ENCODE measurements at places on chromosomes 3 and 15.

DNA sequence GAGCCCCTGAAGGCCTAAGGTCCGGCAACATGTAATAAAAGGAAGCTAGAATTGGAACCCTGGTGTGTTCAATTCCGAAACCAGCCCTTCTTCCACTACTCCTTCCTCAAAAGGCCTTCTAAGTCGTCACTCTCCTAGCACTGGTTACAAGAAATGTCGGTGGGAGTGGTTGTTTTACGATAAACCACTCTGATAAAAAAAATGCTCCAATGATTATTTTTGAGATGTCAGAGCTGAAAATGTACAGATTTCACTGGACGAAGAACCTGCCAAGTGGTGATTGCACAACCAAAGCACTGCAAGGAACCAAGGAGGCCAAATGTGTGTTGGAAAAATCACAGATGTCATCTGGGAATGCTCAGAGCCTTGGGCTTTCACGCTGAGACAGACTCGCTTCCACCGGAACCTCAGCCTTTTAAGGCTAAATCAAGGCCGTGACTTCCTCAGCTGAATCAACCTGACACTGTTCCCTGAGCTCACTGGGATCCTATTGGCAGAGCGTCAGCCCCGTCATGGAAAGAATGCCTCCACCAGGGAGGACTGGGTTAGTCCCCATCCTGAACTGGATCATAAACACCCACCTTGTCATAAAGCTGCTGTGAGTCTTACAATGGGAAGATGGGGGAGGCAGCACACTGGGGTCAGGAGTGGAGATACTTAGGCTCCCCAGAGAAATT is 108.1 kb upstream of the THBS1 start:
- DNase-seq: peak; percentile 89

DNA sequence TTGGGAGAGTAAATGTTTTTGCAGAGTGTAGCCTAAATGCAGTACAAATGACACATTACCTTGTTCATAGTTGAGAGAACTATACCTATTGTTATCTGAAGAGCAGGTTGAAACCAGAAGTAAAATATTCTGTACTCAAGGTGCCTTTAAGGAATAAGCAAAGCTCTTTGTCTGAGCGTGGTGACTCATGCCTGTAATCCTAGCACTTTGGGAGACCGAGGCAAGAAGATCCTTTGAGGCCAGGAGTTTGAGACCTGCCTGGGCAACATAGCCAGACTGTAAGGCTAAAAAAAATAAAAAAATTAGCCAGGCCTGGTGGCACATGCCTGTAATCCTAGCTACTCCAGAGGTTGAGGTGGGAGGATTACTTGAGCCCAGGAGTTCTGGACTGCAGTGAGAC is 2.2 kb upstream of the RNF13 start:
- no peak for DNase-seq

GRCh38 chr3:98540346-98540745 is 8.6 kb downstream of the GPR15 start:
- no peak for DNase-seq

GRCh38 chr3:126480861-126481260 is 5.2 kb upstream of the ZXDC start:
- DNase-seq: no peak

- DNase-seq: peak; percentile 52
These were observed 124.4 kb upstream of the FOXB1 start for GRCh38 chr15:59879506-59880265.

- no peak for DNase-seq
These were observed 98.4 kb downstream of the IGF2BP2 start for GRCh38 chr3:185726254-185726967.

- no peak for DNase-seq
These were observed 33.0 kb downstream of the DENND6A start for GRCh38 chr3:57659806-57660439.

GRCh38 chr3:170734735-170735065 is 135.3 kb downstream of the RPL22L1 start:
- peak; percentile 43 for DNase-seq

DNA sequence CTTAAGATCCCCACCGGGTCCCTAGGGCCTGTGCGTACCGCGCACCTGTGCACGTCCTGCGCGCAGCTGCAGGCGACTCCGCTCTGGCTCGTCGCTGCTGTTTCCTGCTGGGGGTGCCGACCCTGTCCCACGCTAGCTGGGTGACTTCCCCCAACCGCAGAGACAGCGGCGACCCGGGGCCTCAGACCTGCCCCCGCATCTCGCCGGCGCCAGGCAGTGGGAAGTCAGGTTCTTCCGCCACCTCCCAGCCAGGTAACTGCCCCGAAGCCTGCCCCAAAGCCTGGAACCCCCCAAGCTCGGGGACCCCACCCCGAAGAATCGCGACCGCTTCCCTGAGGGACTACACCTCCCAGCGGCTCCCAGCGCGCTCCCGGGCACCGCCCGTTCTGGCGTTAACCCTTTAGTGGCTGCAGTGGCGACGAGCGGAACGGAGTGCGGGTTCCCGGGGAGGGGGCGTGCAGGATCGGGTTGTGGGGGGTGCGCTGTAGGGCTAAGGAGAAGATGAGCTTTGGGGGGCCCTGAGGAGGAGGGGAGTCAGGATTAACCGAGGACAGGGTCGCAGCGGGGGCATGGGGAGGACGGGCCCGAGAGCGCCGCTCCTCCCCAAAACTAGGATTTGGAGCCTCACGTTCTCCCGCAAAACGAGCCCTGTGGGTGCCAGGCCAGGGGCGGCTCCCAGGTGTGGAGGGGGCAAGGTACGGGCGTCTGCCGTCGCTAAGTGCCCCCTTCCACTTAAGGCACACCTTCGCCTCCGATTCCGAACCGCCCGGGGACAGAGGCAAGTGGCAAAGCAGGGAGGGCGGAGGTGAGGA is 589 bp downstream of the NEIL1 start:
- DNase-seq: no peak

- DNase-seq: no peak
These were observed 60.3 kb downstream of the DIPK2A start for GRCh38 chr3:144031938-144032337.

- no peak for DNase-seq
These were observed 47.8 kb upstream of the TMEM158 start for GRCh38 chr3:45273681-45274515.

GRCh38 chr3:42655980-42656679 is 2.6 kb downstream of the ZBTB47 start:
- DNase-seq: no peak

GRCh38 chr15:34665498-34666116 is 82.2 kb upstream of the GOLGA8B start:
- no peak for DNase-seq

GRCh38 chr15:40914486-40914885 is 14.7 kb upstream of the DLL4 start:
- DNase-seq: no peak

GRCh38 chr3:169939320-169939719 is 27.3 kb upstream of the SEC62 start:
- no peak for DNase-seq

- DNase-seq: no peak
These were observed 30.8 kb downstream of the HHLA2 start for GRCh38 chr3:108327168-108327567.

DNA sequence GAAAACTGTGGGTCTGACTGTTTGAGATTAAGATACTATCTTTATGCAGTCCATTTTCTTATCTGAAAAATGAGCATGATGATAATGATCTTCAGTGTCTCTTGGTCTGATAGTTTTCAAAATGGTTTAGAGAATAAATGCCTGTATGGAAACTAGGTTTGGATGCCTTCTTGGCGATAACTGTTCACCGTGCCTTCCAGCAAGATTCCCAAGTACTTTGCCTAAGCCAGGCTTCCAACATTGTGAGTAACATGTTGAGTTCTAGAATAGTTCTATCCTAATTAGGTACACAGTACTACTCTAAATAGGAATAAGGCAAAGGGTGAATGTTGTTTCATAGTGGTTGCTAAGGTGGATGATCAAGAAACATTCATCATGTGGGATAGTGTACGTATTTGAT is 940.2 kb downstream of the MCTP2 start:
- DNase-seq: no peak

GRCh38 chr3:82085851-82086475 is 324.5 kb upstream of the GBE1 start:
- no peak for DNase-seq

- no peak for DNase-seq
These were observed 109.3 kb downstream of the SHQ1 start for GRCh38 chr3:72738752-72739530.

DNA sequence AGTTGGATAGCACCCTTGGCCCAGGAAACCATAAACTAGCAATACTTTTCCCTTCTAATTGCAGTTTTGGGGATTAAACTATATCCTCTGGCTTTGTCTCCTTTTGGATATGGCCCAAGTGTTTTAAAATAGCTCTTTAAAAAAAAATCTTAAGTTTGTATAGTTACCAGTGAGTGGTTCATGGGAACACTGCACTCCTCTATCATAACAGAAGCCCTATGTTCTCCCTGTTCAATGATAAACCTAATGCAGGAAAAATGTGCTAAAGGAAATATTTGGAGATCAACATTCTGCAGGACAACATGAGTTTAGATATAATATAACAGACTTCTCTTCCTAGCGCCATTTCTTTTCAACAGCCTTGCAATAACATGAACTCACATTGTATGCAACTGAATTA is 13.1 kb downstream of the MRPL47 start:
- DNase-seq: no peak

DNA sequence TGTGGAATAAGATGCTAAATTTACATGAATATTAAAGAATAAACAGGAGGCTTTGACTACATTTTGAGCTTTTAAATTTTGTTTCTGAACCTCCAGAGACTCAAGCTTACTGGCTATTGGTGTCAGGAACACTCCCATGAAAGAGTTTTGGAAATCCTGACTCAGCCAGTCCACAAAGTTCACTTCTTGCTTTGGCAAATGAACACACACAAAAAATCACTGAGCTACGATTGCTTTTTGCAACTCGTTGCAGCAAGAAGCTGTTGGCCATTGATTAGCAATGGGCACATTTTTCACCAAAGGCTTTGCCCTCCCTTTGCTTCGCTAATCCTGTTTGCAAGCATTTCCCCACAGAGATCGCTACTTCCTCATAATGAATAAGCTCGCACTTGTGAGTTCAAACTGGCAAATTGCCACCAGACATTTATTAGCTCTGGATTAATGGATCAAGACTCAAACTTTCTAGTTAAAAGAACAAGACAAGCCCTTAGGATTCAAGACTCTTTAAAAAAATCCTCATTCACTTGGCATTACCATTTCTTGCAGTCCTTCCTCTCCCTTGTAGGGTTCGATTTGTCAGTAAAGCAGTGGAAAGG is 343.2 kb upstream of the ONECUT1 start:
- no peak for DNase-seq

GRCh38 chr3:58627941-58628340 is 38.6 kb downstream of the FAM3D start:
- no peak for DNase-seq

GRCh38 chr15:96049323-96049722 is 281.2 kb upstream of the NR2F2 start:
- DNase-seq: no peak

DNA sequence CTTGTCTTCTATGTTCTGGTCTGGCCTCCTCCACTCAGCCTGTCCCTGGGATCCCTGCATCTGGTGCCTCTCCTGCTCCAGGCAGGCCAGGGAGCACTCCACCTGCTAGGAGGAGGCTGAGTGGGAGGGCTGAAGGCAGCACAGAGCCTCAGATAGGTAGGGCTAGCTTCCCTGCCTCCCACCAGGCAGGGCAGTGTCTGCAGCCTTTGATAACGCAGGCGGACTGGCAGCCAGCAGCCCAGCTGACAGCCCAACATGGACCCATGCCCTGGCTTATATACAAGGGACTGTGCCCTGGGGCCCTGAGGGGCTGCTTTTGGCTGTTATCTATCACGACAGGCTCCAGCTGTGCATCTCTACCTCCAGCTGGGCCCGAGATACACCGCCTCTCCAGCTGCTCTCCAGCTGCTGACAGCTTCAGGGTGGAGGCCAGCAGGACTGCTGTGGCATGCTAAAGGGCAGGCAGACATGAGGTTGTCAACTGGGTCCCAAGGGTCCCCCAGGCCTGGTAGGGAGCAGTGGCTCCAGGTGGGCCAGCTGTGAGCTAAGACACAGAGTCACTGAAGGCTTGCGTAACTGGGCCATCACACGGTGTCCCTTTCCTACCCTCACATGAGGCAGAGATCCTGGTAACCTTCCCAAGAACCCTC is 5.2 kb upstream of the CLK3 start:
- DNase-seq: no peak

DNA sequence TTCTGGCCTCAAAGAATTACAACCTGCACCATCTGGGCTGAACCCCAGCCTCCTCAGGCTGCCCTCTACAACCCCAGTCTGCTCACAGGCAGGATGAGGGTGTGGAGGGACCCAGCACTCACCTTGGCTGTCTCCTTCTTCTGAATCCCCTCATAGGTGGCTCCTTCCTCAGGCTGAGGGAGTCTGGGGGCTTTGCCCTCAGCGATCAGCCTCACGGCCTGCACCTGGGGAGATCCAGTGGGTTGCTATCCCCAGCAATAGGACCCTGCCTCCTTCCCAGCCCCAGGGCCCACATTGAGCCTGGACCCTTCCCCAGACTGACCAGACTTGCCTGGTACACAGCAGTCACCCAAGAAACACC is 25.1 kb downstream of the ALDH1L1 start:
- DNase-seq: no peak

DNA sequence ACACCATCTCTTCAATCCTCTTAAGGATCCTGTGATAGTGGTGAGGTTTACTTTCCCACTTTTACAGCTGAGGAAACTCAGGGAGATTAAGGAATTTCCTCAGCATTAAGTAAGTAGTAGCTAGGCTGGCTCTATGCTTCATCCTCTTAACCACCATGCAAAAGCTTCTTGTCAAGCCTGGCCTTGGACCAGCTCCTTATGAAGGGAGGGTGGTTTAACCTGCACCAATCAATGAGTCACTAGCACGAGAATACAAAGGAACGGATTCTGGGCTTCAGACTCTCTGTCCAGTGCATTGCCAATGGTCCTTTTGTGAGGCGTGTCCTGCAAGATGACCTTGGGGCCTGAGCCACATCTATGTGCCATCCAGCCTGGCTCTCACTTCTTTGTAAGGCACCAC is 202.0 kb upstream of the CFAP20DC start:
- DNase-seq: no peak

DNA sequence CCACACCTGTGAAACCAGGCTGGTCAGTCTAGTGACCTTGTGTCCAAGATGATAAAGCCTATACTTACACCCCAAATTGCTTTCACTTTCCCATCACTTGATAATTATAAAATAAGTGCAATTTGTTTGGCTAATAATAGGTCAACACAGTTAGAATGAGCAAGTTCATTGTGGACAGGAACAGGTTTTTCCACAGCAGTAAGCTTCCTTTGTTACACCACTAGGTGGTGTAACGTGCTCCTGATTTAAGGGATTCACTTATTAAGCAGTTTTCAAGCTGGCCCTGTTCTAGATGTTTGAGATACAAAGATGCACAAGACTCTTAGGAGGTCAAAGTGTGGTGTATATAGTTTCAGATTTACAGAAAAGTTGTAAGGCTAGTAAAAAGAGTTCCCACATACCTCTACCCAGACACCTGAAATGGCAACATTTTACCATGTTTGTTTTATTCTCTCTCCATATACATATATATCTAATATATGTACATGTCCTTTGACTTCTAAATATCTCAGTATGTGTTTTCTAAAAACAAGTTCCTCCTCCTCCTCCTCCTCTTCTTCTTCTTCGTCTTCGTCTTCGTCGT is 6.8 kb upstream of the MFSD1 start:
- DNase-seq: no peak

All from AG09309 (cell line).